ENCODE measurements at places on chromosomes 1 and 21.
A peak's percentile ranks its signal among the peaks of the same experiment; 100 is the strongest.

DNA sequence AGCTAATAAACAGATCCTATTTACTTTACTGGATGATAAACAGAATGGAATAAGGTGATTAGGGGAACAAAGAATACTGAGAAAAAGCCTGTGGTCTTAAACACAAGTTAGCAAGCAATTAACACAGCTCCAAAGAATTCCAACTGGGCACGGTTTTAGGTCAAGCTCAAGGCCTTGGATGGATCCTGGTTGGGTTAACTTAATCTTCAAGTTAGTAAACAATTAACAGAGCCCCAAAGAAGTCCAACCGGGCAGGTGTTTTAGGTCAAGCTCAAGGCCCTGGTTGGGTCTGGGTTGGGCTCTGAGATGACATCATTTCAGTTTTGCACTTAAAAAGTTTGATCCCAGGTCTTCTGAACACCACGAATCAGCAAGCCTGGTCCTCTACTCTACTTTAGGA is 1086.3 kb upstream of the TMPRSS15 start:
- no peak for DNase-seq

- DNase-seq: no peak
Observed at GRCh38 chr1:205811660-205812059, 1.3 kb downstream of the SLC41A1 start.

DNA sequence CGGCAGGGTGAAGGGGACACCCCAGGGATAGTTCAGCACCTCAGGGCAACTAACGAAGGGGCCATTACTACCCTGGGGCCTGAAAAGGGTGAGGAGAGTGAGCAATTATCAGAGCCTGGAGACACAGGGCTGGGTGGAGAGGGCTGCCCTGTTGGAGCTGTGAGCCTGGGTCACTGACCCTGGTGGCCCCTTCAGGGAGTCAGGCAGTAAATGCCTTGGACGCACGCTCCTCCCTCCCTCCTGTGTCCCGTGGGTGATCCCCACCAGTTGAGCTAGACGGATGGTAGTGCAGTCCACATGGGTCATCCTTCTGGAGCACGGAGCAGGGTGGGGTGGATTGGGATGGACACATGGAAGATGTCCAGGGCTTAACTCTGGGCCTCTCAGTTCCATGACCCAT is 305.3 kb downstream of the PTPRU start:
- DNase-seq: no peak

DNA sequence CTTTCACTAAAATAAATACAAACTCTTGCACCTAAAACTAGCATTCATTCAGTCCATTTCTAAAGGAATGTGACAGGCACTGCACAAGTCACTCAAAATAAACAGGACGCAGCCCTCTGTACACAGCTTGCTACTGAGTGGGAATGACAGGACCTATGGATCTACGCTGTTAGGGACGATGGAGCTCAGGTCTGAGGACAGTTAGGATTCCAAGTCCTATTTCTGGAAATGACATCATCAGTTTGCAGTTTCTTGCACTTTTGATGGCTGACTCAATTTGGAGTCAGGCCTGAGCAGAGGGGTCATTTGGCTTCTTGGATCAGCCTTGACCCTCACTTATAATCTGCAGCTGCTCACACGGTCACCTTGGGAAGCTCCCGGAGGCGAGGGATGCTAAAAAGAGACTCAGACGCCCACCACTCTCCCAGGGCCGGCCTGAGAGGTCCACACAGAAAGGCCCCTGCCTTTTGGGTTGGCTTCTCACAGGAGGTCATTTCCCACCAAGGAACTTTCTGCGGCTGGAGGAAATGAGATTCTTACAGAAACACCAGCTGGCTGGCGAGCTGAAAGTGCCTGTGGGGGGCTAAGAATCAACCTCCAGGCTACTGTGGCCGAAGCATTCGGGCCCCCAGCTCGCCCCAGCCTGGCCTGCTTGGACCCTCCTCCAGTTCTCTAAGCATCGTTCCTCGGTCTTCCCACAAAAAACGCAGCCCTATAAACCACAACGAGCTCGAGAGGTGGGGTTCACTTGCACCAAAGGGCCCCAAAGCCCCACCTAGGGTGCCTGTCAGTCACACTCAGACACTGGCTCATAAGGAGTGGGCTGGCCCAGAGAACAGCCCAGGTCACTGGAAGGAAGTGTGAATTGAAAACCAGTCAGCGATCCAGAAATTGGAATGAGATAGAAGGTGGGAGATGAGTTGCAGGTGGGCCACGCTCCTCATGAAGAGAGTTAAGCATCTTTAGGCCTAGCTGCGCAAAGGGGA is 8.9 kb upstream of the PDE9A start:
- no peak for DNase-seq

DNA sequence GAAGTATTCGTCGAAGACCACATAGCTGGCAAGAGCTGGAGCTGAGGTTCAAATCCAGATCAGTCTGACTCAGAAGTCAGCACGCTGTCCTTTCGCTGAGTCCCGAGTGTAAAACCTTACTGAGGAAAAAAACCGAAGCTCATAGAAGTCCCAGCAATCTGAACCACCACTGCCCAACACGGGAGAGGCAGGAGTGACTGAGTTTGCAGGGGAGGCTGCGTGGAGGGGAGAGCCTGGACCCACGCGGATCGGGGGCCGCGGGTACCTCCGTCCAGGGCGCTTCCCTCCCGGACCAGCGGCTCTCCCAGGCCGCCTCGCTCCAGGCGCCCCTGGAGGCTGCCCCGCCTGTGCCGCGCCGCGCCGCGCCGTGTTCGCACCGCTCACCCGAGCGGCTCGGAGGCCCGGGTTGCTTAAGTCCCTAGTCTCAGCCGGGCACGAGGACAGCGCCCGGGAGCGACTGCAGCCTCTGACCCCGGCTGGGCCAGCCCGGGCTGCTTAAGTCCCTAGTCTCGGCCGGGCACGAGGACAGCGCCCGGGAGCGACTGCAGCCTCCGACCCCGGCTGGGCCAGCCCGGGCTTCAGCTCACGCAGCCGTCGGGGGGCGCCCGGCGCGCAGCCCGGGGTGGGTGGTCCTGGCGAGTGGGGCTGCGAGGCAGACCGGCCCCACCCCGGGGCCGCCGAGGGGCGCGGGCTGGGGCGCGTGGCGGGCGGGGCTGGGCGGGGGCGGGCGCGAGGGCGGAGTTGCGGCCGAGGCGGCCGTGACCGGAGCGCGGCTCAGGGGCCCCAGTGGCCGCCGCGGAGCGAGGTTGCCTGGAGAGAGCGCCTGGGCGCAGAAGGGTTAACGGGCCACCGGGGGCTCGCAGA is at the start of gene ADAMTSL4:
Gene ADAMTSL4 (plus strand): TSS at position 777 of the 864 bp plus-strand sequence. CDS start 2,881 bp downstream, outside the sequence.
- no peak for DNase-seq

DNA sequence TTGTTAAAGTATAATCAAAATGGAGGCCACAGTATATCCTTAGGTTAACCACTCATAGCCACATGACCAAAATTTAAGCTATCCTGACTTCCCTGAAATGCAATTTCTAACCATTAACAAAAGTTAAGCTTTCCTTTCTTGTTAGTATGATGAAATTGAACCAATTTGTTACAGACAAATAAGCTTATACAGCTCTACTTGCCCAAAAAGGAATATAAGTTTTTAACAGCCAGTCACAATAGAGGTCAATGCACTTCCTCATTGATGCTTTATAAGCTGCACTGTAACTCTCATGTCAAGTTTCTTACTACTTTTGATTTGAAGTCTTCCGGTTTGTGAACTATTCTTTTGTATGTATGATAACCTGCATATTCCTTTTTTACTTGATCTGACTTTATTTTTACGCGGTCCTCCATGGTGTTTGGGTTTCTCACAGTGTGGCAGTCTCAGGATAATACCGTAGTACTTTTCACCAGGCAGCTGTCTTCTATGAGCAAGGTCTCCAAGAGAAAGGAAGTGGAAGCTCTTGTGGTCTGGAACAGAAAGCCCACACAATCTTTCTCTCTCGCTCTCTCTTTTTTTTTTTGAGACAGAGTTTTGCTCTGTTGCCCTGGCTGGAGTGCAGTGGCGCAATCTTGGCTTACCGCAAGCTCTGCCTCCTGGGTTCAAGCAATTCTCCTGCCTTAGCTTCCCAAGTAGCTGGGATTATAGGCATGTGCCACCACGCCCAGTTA is 331.6 kb downstream of the SRGAP2C start:
- no peak for DNase-seq

- DNase-seq: no peak
Observed at GRCh38 chr1:44689447-44689765, 14.9 kb downstream of the ARMH1 start.

DNA sequence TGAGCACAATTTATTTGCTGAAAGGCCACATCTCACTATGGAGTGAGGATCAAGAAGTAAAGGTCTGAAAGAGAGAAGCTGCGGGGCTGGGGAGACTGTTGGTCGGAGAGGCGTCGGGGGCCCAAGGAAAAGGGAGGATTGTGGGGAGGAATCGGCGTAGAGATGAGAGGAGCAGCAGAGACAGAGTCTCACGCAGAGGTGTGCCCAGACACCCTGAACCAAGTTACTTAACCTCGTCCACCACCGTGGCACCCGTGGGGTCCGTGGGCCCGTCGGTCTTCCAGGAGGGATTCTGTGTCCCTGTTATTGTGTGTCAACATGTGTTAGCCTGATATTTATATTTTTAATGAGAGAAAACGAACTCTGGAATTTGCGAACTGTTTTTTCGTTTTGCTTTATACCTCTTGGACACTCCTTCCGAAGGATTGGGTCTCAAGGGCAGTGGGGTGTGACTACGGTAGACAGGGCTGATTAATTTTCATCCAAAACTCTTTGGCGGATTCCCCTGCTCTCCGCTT is 3.8 kb upstream of the NBPF1 start:
- no peak for DNase-seq

DNA sequence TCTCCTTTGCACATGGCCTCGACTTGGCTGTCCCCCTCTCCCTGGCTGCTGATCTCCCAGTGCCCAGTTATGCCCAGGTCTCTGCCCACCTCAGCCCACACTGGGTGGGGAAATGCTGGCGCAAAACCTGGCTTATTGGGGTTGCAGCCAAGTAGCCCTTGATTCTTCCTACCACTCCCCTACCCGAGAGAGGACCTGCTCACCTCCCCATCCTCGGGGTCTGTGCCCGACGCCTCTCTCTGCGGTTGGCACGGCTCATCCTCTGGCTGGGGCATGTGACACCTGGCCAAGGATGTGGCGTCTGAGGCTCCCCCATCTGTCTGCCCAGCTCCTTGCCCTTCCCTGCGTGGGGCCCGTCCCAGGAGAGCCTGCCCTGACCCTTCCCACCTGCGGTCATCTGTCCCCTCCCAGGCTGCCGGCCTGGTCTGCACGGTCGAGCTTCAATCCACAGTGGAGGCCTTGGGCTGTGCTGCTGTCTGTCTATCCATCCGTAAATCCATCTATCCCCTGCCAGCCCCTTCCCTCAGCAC is 6.5 kb upstream of the PEX10 start:
- no peak for DNase-seq

DNA sequence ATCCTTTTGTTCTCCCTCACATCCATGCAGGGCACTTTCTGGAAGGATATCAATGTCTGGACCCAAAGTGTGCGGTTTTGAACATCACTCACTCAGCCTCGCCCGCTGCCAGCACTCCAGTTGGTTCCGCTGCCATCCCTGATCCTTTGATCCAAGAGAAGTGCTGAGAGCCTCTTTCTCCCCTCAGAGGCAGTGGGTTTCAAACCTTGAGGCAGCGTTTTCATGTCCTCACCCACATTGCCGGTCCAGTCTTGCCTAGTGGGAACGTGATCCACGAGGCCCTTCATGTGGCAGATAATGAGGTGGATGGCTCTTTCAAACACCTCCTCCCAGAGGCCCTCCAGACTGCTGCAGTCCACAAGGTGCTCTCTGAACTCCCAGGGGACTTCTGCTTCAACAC is 122.2 kb downstream of the ACTL8 start:
- DNase-seq: no peak

GRCh38 chr1:40915581-40915980 is 53.4 kb upstream of the CITED4 start:
- DNase-seq: no peak

DNA sequence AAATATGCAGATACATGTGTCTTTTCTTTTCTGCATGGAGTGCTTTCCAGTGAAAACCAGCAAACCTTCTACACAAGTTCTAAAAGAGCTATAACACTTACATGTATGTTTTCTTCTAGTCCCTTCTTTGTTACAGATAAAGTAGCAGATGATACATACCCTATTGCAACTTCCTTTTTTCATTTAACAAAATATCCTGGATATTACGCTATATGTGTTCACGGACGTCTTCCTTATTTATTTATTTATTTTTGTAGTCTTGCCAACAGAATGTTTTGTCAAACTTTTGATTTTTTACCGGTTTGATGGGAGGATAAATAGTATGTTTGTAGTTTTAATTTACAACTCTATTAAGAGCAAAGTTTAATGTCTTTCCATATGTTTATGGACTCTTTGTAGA is 5.2 kb upstream of the GALNT2 start:
- DNase-seq: no peak

DNA sequence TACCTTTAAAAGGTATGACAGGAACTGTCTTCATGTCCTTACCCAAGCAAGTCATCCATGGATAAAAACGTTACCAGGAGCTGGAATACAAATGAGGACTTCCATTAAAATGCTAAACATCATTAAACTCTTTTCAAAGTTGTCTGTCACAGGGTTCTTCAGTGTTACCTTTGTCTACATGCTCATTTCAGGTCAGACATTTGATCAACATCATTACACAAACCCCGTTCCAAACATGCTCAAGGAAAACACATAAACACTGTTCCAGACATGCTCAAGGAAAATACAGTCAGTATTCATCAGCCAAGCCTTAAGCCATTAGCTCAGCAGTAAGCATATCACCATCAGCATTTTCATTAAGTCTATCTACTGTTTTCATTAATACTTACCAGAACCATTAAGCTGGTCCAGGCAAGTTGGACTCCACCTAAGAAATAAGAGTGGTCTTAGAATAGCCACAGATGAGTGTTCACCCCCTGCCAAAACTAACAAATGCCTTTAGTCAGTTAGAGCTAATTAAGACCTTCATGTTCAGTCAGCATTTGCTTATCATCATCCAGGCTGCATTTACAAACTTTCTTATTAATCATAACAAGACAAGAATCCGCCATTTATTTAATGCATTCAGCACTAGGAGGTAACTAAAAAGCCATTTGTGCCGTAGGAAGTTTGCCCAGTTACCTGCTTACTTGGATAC is 2.2 kb downstream of the GAS5 start:
- DNase-seq: no peak

DNA sequence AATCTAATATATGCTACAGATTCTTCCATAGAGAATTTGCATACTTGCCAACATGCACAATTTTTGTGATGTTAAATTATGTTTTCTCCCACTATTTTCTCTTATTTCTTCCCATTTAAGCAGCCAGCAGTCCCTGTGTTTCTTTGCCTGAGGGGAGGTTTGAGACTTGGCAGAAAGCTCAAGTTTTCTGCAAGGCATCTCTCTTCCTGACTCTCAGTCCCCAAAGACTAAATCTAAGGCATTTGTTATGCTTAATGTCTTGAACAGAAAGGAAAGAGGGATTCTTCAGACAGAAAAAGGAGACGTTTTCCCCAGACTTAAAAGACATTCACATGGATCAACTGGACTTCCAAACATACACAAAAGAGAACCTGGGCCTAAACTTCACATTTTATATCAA is 354.4 kb downstream of the RYR2 start:
- no peak for DNase-seq

- no peak for DNase-seq
Observed at GRCh38 chr1:111660204-111661150, 40.9 kb downstream of the RAP1A start.

- peak; percentile 43 for DNase-seq
Observed at GRCh38 chr1:98794196-98794886, 132.8 kb downstream of the SNX7 start.
